Fibroblast of pulmonary artery (primary cell): ENCODE measurements at places on chromosomes 1 and 21.

DNA sequence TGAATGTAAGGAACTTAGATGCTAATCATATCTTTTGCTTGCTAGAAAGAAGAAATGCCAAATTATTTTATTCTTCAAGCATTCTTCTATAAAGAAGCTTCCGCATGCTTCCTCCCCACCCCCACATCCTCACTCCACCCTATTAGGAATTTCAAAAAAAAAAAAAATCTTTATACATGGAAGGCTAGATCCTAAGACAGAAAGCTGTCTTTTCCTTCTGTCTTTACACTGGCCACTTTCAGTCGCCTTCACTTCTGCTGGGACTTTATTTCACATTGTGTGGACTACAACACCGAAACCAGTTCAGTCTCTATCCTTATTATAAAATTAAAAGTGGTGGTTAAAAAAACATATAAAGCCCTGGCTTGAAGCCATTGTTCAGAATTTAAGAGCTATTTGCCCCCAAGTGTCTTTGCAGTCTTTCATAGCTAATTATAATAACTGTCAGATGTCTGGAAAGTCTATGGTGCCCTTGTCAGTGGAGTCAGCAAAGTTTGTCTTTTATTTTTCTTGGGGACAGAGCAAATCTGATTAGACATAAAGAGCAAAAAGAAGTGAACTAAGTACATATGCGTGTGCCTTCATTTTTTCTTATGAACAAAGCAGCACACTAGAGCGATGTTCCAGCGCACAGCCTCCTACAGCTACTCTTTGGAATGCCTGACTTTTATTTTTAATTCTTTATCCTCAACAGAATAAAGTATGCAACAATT lies 297.7 kb downstream of the PTPRC start:
- peak; percentile 56 for DNase-seq

GRCh38 chr1:100265562-100265930 lies 470 bp upstream of the RTCA start:
- peak; percentile 48 for DNase-seq

DNA sequence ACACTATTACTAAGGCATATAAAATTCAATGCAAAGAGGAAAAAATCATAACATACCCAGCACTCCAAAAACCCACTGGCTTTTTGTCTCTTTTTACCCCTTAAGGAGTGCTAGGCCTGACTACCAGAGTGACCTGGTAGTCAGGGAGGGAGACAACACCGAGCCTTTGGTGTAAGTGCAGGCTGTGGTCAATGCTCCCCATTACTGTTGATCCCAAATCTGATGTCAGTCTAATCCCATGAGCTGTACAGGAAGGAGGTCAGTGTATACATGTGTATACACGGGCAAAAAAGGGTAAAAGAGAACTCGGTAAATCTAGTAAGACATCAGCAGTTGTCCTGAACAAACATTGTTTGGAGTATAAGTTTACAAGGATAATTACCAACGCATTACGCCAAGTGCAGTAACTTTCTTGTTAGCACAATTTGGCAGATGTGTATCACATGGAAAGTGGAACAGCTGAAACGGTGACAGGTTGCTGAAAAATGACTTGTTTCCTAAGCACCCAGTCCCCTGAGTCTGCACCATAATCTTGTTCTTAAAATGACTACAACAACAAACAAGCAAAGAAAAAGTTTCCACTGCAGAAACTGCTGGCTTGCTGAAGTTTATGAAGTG lies 217.9 kb downstream of the KCNH1 start:
- no peak for DNase-seq

DNA sequence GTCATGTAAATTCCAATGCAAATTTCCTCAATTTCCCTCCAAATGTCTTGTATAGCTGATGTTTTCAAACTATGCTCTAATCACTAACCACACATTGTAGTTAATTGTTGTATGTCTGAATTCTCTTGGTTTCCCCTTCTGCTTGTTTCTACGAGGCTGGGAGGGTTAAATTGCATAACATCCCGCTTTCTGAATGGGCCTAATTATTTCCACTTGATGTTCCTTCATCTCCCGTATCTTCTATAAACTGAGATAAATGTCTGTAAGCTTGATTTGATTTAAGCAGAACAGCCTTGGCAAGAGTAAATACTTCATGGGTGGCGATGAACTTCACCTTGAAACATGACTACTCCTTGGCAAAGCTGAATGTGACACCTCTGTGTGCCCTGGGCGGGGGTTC lies 72.2 kb downstream of the SERINC2 start:
- DNase-seq, result no peak

DNA sequence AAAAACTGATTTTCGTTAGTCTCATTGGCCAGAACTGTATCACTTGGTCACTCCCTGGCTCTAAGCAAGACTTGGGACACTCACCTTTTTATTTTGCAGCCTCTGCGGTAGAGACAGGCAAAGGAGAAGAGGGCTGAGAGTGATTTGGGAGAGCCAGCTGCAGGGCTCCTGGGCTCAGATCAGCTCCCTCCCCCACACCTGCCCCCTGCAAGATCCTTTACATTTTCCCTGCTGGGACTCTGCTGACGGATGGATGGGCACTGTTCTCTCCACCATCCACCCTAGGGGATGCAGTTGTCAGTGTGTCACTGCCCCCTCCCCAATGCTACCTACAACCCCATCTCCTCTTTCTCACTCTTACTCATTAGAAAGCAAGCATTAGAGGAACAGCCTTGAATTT lies 301.1 kb upstream of the KAZN start:
- DNase-seq, result no peak

DNA sequence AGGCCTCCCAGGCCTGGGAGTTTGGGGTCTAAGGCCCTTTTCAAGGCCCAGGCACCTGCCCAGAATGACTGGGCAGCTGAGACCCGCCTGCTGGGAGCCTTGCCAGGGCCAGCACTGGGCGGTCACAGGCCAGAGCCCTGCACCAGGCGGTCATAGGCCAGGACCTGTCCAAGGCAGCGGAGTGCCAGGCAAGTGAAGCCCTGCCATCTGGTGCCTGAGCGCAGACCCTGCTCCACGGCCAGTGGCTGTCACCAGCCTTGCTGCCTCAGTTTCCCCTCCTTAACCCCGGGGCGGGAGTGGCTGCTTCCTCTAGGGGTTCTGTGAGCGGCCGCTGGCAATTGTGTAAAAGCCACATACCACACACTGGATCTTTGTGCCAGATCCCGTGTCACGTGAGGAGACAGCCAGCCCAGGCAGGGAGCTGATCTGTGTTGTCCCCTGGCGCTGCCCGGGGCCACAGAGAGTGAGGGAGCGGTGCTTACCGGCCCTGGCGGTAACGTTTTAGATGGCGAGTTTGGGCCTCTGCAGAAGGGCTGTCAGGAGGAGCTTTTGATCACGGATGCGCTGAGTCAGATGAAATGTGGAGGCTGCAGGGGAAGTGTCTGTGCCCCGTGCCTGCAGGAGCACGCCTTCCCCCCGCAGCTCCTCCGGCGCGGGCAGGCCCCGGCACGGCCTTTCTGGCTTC lies 4.6 kb downstream of the COL18A1 start:
- DNase-seq, result no peak

DNA sequence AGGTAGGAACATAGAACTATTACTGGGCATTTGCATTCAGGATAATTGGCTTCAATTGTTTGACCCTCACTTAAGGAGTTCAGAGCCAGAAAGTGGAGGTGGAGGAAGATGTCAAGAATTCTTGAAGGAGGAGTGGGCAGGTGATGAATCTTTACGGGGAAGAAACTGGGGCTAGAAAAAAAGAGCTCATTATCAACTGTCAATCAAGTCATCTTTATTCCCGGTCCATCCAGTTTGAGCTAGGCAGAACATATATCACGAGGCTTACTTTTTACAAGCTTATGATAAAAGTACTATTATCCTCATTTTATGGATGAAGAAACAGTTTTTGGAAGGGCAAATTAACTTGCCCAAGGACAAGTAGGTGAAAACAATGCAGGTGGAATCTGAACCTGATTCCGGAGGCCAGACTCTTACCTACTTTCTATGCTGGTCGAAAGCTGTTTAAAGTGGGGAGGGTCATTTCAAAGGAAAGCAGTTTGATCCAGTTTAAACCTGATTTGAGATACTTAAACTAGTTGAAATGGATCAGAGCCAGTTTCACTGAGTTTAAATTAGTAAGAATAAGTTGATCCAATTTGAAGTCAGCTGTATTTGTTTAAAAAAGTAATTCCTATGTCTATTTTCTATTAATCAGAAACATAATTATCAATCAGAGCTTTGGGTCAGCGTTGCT lies 13.3 kb upstream of the NBL1 start:
- no peak for DNase-seq

DNA sequence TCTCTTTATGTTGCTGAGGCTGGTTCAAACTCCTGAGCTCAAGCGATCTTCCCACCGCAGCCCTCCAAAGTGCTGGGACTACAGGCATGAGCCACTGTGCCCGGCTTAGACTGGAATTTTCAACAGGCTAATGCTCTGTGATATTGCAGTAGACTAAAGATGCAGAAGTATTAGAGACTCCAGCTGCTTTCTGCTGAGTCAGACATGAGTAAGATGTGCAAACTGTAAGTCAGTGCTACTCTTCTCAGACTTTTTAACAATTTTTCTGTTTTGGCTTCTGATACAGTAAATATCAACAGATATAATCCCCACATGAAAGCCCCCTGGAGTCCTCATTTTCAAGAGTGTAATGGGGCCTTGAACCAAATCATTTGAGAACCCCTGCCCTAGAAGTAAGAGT lies 29.3 kb upstream of the NLRP3 start:
- DNase-seq, result peak; percentile 60

GRCh38 chr1:17441265-17441992 lies 2.0 kb upstream of the RCC2 start:
- peak; percentile 49 for DNase-seq

GRCh38 chr1:110375490-110375889 lies 15.3 kb downstream of the SLC16A4 start:
- no peak for DNase-seq

- DNase-seq, result no peak
Measured at GRCh38 chr1:103416681-103417286, 108.7 kb upstream of the RNPC3 start.

- no peak for DNase-seq
Measured at GRCh38 chr1:61224609-61225008, 142.2 kb downstream of the NFIA start.

GRCh38 chr1:62194651-62195544 lies at the start of gene L1TD1:
TSS of gene L1TD1 (plus strand) at chr1:62194849. CDS start at chr1:62206629, 11,780 bp downstream.
- no peak for DNase-seq

DNA sequence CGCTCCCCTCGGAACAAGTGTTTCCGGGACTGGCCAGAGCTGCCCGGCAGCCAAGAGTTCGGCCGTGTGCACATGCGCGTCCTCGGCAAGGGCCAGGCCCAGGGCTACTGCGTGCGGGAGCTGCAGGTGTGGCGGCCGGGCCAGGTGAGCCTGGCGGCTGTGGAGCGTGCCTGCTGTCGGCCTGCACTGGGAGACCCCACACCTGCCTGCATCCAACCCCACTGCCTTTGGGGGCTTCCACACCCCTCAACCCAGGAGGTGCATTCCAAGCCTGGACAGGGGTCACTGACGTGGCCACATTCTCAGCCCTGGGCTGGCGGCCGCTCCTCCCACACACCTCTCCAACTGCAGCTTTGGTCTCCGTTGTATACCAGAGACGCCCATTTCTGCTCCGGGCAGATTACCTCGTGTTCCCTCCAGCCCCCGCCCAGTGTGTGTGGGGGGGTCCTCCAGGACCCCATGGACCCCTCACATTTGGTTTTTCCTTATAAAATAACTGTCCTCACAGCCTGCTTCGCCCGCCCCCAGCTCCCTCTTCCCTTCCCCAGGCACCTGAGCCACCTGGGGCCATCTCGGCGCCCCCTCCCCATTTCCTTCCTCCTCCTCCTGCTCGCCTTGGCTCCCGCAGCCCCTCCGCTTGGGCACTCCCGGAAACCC lies 6.1 kb downstream of the RNF223 start:
- no peak for DNase-seq

DNA sequence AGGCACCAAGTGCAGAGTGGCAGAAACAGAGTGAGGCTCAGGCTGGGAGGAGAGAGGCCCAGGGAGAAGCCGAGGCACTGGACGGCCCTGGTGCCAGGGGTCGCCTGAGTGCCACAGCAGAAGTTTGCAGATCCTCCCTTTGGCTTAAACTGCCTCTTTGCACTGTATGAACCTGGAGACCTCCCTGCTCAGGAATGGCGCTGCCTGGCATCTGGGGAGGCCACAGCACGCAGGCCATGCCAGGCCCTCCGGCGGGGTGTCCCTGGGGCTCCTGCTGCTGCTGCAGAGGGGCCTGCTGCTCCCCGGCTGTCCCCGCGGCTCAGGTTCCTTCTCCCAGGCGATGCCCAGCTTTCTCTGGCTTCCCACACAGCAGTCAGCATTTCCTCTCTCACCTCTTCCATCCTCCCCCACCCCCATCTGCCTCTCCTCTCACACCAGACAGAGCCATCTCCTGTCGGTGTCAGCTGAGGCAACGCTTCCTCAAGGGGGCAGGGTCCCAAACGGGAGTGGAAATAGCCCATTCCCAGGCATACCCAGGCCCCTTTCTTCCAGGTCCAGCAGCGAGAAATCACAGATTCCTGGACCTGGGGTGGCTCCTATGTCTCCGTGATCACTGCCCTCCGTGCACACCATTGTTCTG lies 35.2 kb downstream of the SYT6 start:
- no peak for DNase-seq

DNA sequence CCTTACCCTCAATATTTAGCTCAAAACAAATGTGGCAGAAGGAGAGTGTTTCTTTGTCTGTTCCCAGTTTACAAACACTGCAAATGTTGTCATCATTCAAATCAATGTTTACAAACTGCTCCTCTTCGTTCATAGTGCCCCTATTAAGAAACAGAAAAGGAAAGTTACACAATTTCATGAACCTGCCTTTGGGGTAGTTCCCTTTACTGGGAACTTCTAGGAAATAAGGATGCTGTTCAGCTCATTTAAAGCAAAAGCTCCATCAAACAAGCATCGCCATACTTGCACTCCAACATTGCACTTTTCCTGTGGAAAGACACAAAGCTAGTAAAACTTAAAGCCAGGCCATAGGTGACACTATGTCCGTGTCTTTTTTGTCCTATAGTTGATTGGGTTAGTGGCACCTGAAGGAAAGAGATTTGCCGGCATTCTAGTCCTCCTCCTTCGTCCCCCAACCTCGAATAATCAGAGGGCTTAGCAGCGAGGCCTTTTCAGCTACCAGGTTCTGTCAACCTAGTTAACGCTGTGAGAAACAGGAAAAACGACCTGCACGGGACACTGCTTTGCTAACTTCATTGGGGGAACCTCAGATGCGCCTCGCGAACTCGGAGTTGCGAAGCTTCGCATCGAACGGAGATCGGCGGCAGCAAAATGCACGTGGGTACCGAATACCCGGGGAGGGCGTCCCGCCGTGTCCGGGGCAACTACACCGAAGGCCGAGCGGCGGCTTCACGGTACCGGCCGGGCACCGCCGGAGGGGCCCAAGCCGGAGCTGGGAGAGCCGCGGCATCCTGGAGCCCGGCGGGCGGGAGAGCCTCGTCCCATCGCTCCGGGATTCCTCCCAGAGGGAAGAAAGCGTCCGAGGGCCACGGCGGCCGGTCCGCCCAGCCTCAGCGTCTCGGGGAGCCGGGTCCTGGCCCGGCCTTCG lies 706 bp downstream of the C21orf91 start:
- DNase-seq, result peak; percentile 49

- no peak for DNase-seq
Measured at GRCh38 chr21:45352621-45353139, 52.3 kb upstream of the COL18A1 start.

GRCh38 chr1:90357995-90358394 lies 359.1 kb downstream of the BARHL2 start:
- no peak for DNase-seq
